SK-N-SH treated with all-trans-retinoic acid at 6 μM for 48 hours (cell line): ENCODE measurements at places on chromosomes 13 and 19.
A peak's percentile ranks its signal among the peaks of the same experiment; 100 is the strongest.

- no peak for ATAC-seq
Measured at GRCh38 chr13:114100446-114101357, 31.7 kb downstream of the RASA3 start.

- no peak for ATAC-seq
Measured at GRCh38 chr13:45063261-45063860, 56.9 kb upstream of the GTF2F2 start.

DNA sequence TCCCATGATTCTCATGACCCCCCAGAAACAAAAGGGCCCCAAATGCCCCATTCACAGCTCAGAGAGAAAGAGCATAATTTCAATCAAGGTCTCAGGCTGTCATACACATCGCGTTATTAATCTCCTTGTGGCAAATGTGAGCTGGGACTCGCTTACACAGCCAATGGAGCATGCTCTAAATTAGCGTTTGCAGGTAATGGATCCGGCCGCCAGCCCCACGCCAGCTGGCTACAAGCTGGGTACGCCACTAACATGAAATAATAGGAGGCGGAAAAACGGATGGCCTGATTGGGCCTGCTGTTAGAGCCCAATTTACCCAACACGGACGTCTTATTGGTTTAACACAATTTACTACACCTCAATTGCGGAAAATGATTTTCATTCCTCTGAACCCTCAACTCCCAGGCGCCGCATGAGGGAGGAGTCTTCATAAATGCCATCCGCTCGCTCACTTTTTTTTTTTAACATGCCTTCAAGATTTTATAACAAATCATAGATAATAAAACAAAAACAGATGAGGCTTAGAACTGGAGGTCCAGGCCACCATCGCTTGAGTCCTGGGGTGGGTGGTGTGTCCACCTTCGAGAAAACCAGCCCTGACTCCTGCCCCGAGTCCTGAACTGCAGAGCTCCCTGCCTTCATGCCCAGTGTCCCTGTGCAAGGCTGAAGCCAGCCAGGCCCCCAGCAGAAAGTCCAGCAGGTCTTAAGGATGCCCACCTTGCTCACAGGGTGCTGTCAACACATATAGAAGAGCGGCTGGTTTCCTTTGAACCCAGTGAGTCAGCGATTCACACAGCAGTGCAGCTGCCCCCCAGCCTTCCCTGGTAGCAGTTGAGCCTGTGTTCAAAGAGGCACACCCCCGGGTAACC, 62.1 kb downstream of the PEPD start:
- ATAC-seq: no peak

DNA sequence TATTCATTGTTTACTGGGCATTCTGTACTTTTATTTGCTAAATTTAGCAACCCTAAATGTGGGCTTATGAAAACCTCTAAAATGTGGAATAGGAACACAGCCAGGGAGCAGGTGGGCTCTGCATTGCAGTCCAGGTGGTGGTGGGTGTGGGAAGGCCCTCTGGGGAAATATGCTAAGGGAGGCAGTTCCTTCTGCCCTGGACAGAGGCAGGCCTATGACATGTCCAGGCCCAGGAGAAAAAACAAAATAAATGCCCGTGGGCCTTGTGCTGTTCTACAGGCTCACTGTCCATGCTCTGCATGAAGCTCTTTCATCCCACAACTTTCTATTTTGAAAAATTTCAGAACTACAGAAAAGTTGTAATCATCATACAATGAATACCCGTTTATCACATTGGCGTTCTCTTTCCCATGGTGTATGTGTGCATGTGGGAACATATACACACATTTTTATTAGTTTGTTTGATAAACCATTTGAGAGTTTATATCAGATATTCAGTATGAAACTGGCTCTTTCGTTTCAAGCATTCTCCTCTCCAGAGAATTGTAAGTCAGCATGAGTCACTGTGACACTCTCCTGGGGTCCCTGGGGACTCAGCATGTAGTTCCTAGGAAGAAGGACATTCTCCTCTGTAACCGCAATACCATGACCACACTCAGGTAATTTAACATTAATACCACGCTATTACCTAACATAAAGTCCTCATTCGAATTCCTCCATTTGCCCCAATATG, 505.3 kb downstream of the COG6 start:
- no peak for ATAC-seq

DNA sequence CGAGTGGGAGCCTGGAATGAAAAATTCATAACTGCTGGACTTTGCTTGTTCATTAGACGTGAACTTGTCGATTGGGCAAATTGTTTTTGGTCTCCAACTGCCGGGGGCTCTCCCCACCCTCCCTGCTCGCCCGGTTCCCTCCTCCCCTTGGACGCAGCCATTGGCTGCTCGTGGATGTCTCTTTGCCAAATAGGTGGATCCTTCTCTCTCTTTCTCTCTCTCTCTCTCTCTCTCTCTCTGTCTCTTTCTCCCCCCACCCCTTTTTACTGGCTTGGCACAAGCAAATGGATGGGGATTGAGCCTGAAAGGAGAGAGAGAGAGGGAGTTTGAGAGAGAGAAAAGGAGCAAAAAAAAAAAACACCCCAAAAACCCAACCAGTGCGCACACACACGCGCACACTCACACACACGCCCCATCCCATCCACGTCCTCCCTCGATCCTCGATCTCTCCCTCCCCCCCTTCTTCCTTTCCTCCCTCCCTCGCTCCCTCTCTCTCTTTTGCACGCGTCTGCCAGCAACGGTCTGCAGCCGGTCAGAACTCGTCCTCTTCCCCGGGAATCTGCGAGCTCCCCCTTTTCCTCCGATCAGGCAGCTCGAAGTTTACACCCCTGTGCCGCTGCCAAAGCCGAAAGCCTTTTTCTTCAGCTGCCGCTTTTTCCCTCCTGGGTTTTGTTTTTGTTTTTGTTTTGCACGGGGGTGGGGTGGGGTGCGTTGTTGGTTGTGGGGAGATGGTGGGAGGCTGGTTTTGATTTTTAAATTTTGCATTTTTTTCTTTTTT, 27.8 kb downstream of the NFIX start:
- ATAC-seq: peak; percentile 79

DNA sequence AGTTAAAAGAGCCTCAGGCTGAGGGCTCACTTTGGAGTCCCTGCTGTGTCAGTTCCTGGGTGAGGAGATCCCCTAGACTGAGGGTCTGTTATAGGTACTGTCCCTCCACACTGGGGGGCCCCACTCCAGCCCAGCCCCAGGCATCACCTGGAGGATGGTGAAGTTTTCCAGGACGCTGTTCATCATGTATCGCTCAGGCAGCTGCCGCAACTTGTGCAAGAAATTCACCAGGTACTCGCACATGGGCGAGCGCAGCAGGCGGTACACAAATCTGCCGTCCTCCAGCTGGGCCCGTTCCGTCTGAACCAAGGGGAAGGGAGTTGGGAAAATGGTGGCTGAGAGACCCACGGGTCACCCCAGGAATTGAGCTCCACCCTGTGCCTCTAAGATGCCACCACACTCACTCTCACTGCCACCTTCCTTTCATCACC, 7.1 kb downstream of the CD37 start:
- ATAC-seq: no peak

GRCh38 chr13:38376546-38376945, 26.9 kb downstream of the UFM1 start:
- ATAC-seq: no peak

GRCh38 chr13:59343993-59344822, 819.5 kb downstream of the DIAPH3 start:
- ATAC-seq: no peak; the same call in 2 of the 3 replicates

GRCh38 chr19:50559636-50560035, 8.6 kb downstream of the LRRC4B start:
- ATAC-seq: no peak

GRCh38 chr13:93559718-93560117, 333.1 kb downstream of the GPC6 start:
- ATAC-seq: peak; percentile 85

DNA sequence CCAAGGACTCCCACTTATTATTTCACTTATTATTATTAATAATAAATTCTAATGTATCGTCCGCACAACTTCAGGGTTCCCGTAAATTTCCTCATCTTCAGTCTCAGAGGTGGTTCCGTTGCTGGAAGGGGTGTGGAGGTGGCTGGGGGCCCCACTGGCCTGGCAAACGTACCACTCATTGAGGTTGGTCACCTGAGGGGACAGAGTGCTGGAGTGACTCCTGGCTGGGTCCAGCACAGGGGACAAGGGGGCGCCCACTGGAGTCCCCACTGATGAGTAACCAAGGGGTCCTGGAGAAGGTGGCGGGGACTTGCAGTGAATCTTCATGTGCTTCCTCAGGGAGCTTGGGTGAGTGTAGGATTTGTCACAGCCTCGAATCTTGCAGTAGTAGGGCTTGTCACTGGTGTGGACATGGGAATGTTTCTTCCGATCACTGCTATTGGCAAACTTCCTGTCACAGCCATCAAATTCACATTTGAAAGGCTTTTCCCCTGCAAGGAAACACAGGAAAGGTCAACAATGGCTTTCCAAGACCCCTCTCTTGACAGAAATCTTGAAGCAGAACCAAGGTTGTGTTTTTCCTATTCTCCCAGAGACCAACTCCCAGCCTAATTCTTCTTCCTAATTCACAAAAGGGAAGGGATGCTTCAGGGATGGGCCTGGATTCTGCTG, 6.1 kb downstream of the ZIC5 start:
- no peak for ATAC-seq

- peak; percentile 82 for ATAC-seq
Measured at GRCh38 chr13:47087841-47088240, 191.0 kb upstream of the HTR2A start.

DNA sequence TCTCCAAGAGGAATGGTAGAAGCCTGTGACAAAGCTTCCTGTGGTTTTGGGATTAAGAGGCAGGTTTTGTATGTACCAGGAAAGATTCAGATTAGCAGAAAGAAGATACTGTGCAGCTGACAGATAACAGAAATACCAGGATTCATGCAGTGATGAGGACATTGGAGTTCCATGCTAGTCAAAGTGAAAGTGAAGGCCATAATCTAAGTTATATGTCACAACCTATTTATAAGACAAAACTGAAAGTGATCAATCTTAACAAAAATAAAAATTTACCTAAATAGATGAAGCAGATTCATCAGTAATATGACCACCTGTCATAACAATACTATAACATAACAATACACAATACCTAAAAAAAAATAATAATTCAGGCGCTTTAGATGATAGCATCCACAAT, 1305.2 kb upstream of the PCDH9 start:
- ATAC-seq: no peak

DNA sequence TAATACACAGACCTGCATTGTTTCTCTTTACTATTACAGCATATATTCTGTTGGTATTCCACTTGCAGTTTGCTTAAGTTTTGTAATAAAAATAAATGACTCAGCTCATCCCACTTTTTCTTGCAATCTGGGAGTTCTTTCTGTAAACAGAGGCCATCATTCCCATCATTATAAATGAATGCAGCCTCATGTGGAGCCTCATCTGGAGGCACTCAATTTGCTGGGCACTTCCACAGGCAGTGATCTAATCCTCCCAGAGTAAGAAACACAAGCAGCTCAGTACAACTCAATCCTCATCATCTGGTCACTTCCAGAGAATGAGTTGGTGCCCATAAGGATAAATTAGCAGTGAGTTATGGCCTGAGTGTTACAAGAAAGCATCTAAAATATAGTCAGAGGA, 2801.9 kb downstream of the PCDH9 start:
- no peak for ATAC-seq

DNA sequence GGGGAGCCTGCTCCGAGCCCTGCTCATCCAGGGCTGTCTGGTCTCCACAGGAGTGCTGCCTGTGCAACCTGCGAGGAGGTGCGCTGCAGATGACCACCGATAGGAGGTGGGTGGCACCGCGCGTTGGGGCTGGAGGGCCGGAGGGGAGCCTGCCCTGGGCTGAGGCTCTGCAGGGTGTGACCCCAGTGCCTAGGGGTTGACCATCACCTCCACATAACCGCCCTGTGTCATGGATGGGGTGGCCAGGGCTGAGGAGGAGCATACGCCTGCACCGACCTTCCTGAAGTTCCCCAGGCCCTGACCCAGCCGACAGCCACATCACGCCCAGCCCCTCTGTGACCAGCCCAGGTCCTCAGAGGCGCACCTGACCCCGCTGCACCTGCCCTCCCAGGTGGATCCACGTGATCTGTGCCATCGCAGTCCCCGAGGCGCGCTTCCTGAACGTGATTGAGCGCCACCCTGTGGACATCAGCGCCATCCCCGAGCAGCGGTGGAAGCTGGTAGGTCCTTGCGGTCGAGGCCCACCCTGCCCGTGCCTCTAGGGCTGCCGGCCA, 168.7 kb downstream of the KDM4B start:
- ATAC-seq: no peak

GRCh38 chr19:49119411-49120324, at the start of gene PPFIA3:
Gene PPFIA3 (plus strand): TSS chr19:49119544. CDS start chr19:49127874, 8,330 bp downstream.
- ATAC-seq: peak; percentile 69

DNA sequence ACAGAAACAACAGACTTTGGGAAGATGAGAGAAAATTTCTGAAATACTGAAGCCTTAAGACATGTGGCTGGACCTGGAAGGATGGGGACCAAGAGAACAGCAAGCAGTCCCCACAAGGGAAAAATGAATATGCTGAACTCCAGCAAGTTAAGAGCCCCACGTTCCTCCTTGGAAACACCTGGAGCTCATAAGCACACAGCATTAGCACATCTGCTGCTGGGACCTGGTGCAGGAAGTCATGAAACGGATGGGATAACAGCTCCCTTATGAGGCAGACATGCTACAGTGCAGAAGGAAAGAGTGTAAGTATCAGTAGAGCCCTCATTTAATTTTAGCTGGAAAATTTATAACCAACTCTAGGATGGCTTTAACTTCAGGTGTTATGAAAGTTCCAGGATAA, 67.3 kb downstream of the SLC15A1 start:
- no peak for ATAC-seq

- no peak for ATAC-seq
Measured at GRCh38 chr13:108069521-108070210, 145.7 kb downstream of the LIG4 start.

DNA sequence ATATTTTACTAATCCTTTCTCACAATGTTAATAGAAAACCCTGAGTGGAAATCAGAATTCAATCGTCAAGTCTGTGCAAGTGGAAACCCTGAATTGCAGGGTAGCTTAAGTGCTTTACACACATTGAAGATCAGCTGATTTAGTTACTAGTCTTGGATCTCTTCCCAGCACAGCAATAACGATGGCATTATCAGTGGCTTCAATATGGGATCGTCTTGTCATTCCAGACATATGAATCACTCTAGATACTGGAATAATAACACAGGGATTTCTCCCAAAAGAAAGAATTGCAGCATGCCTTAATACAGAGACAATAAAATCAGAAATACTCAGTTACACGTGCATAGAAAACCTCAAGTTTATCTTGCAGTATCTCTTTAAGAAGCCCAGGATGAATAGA, 12.6 kb upstream of the METTL21C start:
- peak; percentile 89 for ATAC-seq

DNA sequence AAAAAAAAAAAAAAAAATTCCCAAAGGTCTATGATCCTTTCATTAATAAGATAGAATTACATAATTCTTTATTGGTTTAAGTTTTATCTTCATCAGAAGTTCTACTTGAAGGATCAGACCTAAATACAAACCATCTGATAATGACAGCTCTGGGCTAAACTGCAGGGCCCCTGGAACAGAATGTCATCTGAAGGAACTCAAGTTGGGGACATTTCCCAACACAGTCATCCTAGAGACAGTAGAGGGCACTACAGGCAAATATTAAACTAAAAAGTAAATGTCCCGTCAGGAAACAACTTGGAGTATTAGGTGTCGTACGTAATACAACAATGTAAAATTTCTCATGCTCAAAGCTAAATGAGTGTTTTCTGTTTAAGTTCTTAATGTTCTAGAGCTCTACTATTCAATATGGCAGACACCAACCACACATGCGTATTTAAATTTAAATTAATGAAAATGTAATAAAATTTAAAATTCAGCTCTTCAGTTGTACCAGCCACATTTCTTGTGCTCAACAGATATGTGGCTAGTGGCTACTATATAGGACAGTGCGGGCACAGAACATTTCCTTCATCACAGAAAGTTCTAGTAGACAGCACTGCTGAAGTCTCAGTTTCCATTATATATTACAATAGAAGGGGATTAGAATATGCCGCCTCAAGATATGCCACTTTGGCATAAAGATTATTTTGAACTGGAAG, 21.8 kb upstream of the NAXD start:
- ATAC-seq: peak; percentile 93
